ENCODE measurements at places on chromosomes 4 and X.

GRCh38 chr4:86181585-86181984, 178.3 kb downstream of the MAPK10 start:
- no peak for DNase-seq

GRCh38 chrX:153646620-153647373, at the start of gene DUSP9:
DUSP9 (plus strand) TSS chrX:153647203; CDS start chrX:153647954, 751 bp downstream.
- DNase-seq, result no peak

- no peak for DNase-seq
Observed at GRCh38 chr4:15469402-15470127, at the start of gene CC2D2A. CC2D2A (plus strand) TSS chr4:15469882; CDS start chr4:15475933, 6,051 bp downstream.

GRCh38 chrX:42127563-42127962, 204.2 kb upstream of the CASK start:
- DNase-seq, result no peak

DNA sequence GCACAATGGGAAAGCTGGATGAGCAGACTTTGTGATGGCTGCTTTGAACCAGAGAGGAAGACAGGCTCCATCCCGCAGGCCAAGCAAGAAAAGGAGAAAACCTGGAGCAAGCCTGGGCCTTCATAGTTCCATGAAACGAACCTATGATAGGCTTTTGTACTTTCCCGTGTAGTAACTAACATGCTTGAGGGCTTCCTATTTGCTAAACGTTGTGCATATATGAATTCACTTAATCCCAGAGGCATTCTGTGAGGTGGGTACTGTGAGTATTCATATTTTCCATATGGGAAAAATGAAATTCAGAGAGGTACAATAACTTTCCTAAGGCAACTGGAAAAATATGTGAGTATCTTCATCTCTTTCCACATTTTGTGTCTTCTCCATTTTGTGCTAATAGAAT, 13.6 kb upstream of the APBB2 start:
- DNase-seq, result no peak

GRCh38 chrX:128439159-128439558, 387.0 kb upstream of the ACTRT1 start:
- DNase-seq, result no peak

GRCh38 chrX:104913348-104913747, 307.1 kb downstream of the TEX13A start:
- no peak for DNase-seq

- no peak for DNase-seq
Observed at GRCh38 chr4:89586864-89587263, 250.1 kb downstream of the SNCA start.

GRCh38 chr4:6493658-6494304, 21.4 kb upstream of the PPP2R2C start:
- DNase-seq, result no peak

- no peak for DNase-seq
Observed at GRCh38 chr4:4697584-4697983, 155.7 kb upstream of the STX18 start.

DNA sequence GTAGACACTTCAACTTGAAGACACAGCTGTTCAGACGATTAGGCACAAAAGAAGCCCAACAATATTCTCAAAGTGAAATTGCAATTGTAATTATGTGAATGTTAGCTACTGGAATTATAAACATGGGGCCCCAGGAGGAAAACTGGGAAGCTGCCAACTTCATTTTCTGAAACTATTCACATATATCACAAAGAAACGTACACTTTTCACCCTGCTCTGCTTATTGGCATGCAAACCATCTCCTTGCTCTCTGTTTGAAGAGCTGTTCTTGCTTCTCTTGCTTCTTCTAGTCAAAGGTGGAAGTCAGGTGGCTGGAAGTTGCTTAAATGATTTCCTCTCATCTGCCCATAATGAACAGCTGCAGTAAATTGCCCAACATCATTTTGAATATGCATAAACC, 320.1 kb downstream of the CFAP299 start:
- DNase-seq, result no peak

GRCh38 chr4:81142744-81143143, 72.3 kb downstream of the PRKG2 start:
- DNase-seq, result no peak

DNA sequence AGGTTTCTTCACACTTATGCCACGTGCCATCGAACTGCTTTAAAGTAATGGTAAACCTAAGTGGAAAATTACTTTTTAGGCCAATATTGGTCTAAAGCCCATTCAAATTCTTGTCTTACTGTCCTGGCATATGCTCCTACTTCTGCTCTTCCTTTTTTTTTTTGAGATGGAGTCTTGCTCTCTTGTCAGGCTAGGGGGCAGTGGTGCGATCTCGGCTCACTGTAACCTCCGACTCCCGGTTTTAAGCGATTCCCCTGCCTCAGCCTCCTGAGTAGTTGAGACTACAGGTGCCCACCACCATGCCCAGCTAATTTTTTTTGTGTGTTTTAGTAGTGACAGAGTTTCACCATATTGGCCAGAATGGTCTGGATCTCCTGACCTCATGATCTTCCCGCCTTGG, 129.0 kb upstream of the TECRL start:
- DNase-seq, result no peak

DNA sequence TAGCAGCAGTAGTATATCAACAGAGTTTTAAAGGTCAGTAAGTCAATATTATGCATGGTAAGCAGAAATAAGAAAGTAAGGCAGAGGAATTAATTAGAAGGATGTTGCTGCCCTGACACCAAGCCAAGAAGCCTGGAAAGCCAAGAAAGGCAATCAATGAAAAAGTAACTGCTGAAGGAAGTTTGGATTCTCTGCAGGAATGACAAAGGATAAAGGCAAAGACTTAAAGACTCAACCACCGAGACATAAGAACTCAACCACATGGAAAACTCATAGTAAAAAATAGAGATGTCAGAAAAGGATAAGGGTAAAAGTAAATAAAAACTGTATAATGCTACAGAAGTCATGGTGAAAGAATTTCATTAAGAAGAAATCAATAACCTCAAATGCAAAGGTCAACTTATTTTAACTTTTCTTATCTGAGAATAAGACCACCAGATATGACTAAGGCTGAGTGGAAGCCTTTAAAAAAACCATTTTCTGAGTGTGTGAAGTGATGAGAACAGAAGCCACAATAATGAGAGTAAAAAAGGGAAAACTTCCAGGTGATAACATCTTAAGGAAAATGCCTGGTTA, 55.2 kb downstream of the NEK1 start:
- no peak for DNase-seq

GRCh38 chr4:53920116-53920515, 144.3 kb downstream of the CHIC2 start:
- DNase-seq, result no peak

GRCh38 chr4:99927566-99927965, 18.9 kb downstream of the DNAJB14 start:
- no peak for DNase-seq

DNA sequence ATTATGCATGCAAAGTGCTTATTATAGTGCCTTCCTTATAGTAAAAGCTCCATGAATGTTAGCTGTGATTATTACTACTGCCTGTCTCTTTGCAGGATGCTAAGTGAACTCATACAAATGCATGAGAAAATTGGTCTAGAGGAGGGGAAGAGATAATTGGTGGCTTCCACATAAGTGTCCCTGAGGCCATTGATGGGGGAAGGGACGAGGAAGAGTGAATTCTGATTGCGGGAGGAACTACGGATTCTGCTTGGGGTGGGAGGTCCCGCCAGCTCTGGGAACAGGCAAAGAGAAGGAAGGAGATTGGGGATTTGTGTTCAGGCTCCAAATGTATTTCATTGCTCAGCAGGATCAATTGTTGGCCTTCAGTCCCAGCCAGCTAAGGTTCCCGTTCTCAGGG, 11.6 kb upstream of the ARHGAP36 start:
- no peak for DNase-seq

GRCh38 chr4:155591738-155592143, 74.9 kb upstream of the GUCY1A1 start:
- no peak for DNase-seq
